Amniotic stem cell (primary cell): ENCODE measurements at places on chromosomes 4 and X.

GRCh38 chr4:89800527-89801103 is 36.3 kb downstream of the SNCA start:
- DNase-seq, result no peak

DNA sequence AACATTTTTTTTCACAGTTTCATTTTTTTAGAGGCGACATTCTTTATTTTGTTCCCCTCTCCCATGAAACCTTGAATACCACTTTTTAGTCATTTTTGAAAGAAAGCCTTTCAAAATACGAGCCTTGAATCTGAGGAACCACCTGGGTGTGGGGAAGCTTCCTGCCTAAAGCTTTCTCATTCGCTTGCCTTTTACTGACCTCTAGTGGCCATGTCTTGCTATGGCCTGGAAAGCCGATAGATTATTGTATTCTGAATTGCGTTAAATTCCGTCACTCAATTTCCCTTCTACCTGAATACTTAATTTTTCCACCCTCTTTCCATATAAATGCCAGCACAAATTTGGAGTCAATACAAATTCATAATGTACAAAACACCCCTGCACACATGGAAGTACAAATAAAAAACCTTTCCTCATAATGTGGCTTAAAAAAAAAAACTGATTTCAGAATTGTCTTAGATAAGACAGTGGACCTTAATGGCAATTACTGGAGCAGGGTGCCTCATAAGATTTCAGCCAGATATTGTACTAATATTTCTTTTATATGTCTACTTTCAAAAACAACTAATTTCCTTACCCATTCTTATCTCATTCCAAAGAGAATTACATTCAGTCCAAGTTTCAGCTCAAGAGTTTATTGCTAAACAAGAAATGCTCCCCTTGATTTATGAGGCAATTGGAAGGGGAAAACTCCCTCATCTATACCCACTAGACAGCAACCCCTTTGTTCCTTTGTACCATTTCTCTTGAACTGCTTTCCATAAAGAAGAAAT is 217.9 kb downstream of the CENPC start:
- peak; percentile 32 for DNase-seq

- DNase-seq, result no peak
Observed at GRCh38 chr4:175530655-175531054, 281.4 kb downstream of the GPM6A start.

DNA sequence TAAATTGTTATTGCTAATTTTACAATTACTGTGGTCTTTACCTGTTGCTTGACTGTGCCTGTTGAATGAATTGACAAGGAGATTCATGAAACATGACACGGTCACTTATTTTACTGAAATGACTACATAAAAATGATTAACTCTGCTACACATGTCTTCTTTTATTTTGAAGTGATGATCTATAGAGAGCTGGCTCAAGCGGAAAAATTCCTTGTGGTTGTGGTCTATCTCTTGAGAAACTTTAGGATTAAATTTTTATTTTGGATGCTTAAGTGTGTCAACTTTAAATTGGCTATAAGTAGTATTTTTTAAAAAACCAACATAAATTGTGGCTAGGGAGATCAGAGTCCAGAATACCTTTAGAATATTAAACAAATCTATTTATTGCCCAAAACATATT is 131.8 kb upstream of the PITX2 start:
- DNase-seq, result no peak

DNA sequence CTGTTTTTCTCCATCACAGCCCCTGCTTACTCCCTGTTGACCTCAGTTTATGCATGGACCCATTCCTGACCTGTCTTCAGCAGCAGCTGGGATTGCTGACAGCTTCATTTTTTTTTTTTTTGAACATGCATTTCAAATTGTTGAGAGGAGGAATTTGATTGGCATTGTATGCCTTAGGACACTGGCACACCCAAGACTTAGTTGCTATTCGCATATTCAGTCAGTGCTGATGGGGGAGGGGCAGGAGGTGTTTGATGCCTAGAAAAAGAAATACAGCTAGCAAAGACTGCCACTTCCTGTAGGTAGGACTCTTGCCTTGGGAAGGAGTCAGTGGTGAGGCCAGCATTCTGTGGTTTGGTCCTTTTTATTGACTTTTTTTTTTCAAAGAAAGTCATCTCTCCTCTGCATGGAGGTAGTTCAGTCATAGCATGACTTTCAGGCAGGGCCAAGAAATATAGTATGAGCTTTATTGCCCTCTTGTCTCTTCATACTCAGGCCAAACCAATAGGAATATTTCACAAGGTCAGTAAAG is 33.6 kb upstream of the XK start:
- no peak for DNase-seq
